Urinary bladder (tissue), 4 donors: ENCODE measurements at places on chromosomes 1 and 21.

- no peak for DNase-seq
These were observed 19.7 kb downstream of the STUM start for GRCh38 chr1:226568077-226568831.

GRCh38 chr1:1291023-1291528, 10.8 kb downstream of the SCNN1D start:
- no peak for DNase-seq

DNA sequence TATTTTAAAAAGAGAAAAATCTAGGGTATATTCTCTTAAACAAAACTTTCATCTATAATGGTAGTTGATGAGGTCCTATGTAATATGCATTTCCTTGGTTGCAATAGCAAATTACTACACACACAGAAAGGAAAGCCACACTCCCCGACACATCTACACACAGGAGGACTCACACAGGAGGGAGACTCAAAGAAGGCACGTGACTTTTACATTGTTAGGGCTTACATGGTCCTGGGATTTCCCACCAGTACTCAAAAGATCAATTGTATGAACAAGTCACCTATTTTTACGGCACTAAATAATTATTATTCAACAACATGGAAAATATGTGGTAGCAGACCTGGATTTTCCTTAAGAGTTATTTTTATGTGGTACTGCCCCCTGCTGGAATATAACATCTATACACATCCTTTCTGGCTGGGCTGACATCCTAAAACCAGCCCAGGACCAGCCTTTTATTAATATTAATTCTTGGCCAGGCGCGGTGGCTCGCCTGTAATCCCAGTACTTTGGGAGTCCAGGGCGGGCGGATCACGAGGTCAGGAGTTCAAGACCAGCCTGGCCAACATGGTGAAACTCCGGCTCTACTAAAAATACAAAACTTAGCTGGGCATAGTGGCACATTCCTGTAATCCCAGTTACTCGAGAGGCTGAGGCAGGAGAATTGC, 33.9 kb upstream of the LGALS8 start:
- no peak for DNase-seq

DNA sequence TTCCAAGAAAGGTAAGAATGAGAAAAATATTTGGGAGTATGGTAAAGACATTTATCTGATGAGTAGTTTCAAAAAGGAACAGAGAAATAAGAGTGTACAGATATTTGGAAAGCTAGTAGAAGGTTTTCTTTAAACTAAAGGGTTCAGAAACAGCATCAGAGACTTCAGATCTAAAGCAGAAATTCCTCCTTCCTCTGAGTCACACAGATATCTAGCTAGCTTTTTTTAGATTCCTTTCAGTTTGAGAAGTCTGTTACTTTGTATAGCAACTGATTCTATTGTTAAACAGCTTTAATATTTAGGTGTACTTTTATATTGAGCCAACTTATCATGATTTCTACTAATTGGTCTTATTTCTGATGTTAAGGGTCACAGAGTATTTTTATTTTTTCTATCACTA, 4.7 kb downstream of the AMY2B start:
- DNase-seq = no peak

GRCh38 chr1:239995281-239995680, 96.4 kb upstream of the FMN2 start:
- no peak for DNase-seq

DNA sequence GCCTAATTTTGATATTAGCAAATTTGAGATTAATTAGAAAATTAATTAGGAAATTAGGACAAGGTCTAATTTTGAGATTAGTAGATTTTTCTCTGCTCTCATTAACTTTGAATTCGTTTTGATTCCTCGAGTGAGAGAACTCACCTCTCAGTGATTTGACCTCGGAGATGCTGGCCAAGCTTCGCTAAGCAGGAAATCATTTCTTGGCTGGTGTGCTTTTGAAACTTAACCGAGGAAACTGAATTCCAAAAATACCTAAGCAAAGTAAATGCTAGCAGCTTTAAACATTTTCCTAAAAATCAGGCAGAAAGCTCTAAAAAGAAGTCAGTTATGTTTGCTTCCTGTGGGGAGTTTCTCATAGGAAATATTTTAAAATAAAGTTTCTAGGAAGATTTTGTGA, 34.9 kb downstream of the CDC14A start:
- no peak for DNase-seq

- no peak for DNase-seq
These were observed 9.1 kb upstream of the MTFR1L start for GRCh38 chr1:25810341-25811299.

DNA sequence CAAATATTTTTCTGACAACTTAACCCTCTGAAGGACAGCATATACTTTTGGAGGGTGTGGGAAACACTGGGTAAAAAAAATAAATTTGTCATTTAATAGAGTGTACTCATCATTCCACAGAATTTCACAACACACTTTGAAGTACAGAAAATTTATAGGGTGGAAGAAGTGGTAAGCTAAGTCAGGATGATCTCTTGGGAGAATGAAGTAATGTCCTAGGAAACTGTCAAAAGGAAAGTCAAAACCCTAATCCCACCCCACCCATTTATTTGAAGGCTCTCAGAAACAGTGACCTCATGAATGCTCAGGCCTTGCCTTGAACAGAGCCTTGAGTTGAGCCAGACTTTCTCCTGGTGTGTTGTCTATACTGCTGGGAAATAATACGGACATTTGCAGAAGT, 7.3 kb upstream of the UAP1 start:
- no peak for DNase-seq

GRCh38 chr1:165666152-165666825, 32.1 kb downstream of the ALDH9A1 start:
- DNase-seq = no peak

GRCh38 chr1:150299716-150300115, 6.1 kb downstream of the MRPS21 start:
- DNase-seq = no peak

DNA sequence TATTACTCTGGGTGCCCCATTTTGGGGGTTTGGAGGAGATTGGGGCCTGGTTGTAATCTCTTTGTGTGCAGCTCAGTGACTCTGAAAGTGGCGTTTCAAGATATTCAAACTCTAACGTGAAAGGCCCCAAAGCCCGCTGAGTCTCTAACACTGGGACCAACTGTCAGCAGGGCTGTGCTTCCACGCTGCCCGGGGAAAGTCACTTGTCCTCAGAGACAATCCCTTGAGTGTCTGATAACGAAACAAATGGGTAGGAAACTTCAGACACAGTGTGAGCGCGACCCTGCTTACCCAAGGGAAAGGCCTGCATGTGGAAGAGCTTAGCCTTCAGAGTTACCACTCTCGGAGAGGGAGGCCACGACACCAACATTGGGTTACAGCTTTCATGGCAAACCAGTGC, 837 bp downstream of the UBASH3A start:
- DNase-seq = no peak

DNA sequence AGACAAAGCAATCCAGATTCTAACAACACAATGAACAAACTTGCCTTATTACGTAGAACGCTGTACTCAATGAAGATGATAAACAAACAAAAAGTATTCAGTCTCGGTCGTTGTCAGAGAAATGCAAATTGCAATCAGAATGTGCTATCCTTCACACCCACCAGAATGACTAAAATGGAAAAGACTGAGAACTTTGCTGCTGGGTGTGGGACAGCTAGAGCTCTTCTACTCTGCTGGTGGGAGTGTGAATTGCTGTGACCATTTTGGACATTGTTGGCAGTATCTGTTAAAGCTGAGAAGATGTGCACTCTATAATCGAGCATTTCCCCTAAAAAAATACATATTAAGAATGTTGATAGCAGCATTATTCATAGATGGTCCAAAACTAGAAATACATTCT, 111.4 kb downstream of the PEX14 start:
- DNase-seq = no peak

GRCh38 chr1:173946380-173946921, 29.3 kb upstream of the SERPINC1 start:
- no peak for DNase-seq

- DNase-seq = no peak
These were observed 10.0 kb downstream of the ARMH1 start for GRCh38 chr1:44684525-44684924.

DNA sequence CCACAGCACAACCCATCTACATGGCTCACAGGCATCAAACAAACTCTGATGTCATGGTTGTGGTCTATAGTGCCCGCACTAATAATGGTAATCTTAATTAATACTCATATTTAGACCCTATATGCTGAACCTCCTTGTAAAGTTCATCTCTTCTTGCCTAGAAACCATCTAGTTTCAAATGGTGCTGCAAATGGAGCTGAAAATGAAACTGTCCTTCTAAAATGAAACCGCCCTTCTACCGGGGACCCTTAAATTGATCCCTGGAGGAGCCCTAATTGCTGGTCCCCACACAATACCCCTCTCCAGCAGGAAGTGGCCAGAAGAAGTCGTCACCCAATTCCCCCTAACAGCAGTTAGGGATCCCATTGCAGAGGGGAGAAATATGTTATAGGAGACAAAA, 612.6 kb downstream of the MRPL39 start:
- no peak for DNase-seq

- DNase-seq = no peak
These were observed at the start of gene CCDC18 for GRCh38 chr1:93180723-93181613. Gene CCDC18 (plus strand): TSS chr1:93180724. CDS start chr1:93183362, 2,638 bp downstream.

- DNase-seq = no peak
These were observed 384.0 kb downstream of the LTN1 start for GRCh38 chr21:28608646-28609045.

GRCh38 chr1:30185809-30186208, 537.6 kb downstream of the MATN1 start:
- DNase-seq = no peak
